Stimulated activated CD4-positive, alpha-beta T cell treated with anti-CD3 and anti-CD28 coated beads, Interleukin-12 subunit alpha, Interleukin-12 subunit beta, amount 100 ng/mL, for 4 hours (primary cell): ENCODE measurements at places on chromosomes 5 and 9.

- DNase-seq = no peak
Observed at GRCh38 chr9:135166565-135166964, 79.1 kb downstream of the OLFM1 start.

GRCh38 chr5:158287643-158288271 lies 428.8 kb upstream of the CLINT1 start:
- no peak for DNase-seq

GRCh38 chr5:141951332-141951781 lies 6.6 kb downstream of the PCDH12 start:
- no peak for DNase-seq

- no peak for DNase-seq
Observed at GRCh38 chr5:135062216-135063055, 28.4 kb upstream of the PITX1 start.

DNA sequence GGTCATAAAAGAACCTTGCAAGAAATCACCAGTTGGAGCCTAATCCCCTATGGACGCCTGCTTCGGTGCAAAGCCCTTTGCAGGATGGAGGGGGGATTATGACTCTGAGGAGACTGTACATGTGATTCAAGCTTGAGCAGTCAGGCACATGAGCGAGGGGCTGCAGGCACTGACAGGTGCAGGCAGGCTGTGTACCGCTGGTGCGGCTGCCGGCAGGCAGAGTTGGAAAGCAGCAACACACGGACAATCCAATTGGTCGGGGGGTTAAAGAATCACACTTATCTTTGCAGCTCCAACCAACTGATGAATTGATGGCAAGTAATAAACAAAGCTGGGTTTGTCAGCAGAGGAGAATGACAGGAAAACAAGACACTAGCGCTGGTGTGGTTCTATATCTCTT lies 5.7 kb downstream of the WHRN start:
- DNase-seq = no peak

- no peak for DNase-seq
Observed at GRCh38 chr9:88852794-88853193, 138.5 kb upstream of the S1PR3 start.

DNA sequence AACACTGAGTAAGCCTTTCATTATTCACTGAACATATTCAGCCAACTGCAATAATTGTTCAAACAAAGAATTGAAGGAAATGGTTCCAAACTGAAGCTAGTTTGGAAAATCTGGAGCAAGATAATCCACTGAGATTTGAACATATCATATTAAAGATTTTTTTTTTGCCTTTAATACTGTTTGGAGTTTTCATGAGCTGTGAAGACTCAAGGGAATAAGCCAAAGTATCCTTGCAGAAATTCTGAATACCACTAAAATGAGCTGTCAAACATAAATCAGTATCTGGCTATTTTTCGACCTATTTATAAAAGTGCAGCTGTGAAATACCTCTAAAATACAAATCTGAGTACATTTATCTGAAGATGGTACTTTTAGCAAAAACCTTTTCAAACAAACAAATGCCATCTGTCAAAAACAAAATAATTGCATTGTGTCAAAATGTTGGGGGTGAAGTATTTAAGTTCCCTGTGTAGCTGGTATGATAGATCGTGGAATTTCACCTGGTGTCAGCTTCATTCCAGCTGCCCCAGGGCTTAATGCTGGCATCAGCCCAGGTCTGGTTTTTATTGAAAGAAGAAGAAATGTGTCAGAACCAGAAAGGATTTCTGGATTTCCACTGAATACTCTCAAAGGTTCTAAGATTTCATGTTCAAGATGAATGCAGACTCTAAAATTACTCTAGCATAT lies 149.0 kb upstream of the GRAMD2B start:
- DNase-seq = no peak

- no peak for DNase-seq
Observed at GRCh38 chr9:16145196-16145950, 592.5 kb downstream of the CCDC171 start.
